GM12891 (cell line): ENCODE measurements at places on chromosomes 5 and 9.

DNA sequence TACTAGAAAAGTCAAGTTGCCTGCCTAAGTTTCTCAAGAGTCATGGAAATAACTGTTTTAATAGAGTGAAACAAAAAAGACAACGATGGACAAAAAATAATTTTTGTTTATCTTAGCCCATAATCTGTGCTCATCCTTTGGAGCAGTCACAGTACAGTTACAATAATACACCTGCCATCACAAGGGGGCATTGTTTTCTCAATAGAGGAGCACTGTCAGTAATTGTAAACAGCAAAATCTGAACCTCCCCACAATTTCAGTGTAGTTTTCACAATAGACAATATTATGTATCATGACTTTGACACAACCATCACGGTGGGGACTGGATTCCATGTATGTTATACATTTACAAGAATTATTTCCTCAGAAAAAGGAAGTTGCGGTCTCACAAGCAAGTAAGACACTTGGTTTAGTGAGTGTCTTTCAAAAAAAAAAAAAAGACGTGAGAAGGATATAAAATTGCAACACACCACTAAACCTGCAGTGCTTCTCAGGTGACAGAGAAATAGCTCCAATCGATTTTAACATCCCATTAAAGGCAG lies 586.3 kb downstream of the PTPRD start:
- DNase-seq, result no peak

GRCh38 chr5:126410623-126411022 lies 12.6 kb upstream of the GRAMD2B start:
- no peak for DNase-seq

DNA sequence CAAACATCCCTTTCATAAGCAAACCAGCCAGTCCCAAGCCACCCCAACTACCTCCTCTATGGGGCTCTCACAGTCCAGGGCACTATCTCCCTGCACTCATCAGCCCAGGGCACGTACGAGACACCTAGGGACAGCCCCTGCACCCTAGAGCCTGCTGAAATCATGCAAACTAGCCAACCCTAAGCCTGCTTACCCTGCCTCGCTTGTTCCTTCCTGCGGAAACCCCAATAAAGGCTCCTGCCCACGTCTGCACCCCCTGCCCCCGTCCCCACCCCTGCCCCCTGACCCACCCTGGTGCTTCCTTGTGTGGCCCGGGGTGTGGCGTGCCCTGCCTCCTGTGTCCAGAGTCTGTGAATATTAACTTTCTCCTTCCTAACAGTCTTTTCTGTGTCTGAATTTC lies 135.9 kb downstream of the GADD45G start:
- no peak for DNase-seq

DNA sequence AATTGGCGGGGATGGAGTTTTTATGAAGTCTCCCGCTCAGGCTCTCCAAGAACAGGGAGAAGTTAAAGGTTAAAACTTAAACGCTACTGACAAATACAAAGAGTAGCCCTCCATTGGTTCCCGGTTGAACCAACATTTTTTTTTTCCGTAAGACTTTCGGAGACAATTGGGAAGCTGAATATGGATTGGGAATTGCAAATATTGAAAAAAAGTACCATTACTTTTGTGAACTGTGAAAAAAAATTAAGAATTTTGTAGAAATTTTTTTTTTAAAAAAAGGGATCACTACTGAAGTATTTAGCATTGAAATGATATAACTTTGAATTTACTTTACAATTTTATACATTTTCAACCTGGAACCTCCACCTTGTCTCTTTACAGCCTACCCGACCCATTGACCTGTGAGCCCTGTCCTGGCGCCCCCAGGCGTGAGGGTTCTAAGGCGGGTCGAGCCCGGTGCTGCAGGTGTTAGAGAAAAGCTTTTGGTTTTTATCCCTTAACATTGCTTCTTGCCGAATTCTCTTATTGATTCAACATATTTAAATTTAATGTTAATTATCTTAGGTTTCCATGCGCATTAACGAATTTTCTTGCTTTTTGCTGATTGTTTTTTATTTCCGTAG lies 448 bp upstream of the ZNF782 start:
- no peak for DNase-seq

GRCh38 chr9:14616188-14616982 lies 76.8 kb downstream of the ZDHHC21 start:
- no peak for DNase-seq

DNA sequence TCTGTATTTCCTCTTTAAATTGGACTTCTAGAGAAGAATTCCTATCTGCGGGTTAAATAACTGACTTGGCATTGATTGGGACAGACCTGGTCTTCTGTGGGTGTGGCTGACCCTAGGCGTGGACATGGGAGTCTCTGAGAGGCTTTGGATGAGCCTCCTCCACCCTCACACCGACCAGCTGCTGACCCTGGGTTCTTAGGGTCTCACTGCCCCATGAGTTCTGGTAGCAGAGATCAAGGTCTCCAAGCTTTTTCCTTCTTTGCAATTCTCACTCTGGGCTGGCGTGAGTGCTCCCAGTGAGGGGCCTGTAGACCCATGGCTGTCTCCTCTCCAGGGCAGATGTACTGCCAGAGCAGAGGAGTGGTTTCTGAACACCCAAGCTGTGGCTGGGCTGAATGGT lies 41.6 kb upstream of the PITX1 start:
- DNase-seq, result no peak

DNA sequence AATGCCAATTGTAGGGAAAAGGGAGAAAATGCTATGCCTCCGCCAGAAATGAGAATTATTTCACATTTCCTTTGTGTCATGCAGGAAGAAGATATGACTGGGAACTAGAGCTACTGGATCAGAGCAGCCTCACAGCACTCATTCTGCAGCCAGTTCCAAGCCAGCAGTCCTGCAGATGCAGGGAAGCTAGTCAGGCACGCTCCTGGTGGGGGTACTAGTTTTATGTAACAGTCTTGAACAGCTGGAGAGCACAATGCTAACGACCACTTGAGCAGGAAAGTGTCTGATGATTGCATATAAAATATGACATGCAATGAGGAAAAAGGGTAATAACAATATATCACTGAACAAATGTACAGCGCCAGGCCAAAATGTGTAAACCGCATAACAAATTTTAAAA lies 21.7 kb downstream of the CDH10 start:
- no peak for DNase-seq

DNA sequence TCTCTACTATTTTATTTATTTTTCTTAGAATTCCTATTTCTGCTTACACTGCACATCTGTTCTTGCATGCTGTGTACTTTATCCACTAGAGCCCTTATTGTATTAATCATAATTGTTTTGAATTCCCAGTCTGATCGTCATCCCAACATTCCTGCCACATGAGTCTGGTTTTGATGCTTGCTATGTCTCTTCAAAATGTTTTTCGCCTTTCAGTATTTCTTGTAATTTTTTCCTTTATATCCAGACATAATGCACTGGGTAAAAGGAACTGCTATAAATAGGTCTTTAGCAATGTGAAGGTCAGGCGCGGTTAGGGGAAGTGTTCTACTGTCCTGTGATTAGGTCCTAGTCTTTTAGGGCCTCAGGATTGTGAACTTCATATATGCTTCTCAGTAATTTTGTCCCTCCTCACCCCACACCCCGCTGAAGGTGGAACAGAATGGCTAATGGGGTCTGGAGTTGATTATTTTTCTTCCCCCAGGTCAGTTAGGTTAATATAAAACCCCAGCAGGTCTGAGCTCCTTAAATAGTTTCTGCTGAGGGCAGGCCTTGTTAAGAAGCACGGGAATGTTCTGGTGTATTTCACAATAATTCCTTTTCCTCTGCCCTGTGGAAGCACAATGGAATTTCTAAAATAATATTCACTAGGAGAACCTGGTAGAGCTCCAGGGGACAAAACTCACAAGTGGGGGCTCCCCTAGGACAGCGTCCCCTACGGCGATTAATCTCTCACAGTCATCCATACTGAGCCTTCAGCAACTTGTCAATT lies 146.6 kb upstream of the TUT7 start:
- DNase-seq, result no peak

GRCh38 chr9:121373011-121373729 lies 3.1 kb upstream of the STOM start:
- DNase-seq, result no peak

DNA sequence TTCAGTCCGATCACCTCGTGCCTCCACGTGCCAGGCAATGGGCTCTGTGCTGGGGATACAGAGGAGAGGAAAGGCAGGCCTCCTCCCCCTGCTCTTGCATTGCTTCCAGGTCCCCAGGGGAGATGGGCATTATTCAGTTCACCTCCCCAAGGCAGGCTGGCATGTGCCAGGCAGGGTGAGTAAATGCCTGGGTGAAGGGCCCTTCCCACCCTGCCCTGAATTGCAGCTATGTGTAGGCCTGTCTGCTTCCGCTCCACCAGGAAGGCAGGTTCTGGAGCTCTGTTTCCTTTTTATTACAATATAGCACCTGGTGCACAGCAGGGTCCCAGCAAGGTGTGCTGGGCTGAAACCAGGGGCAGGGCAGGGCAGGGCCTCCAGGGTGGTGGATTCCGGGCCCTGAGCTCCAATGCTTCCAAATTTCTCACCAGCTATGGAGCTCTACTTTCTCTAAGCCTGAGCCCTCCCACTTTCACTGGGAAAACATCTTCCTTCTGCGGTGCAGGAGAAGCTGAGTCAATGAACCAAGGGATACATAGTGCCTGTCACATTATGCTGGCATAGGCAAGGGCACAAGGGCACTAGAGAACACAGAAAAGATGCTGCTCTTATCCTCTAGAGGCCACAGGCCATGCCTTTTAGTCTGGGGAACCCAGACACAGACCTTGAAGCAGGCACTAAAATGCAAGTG lies 42.0 kb downstream of the SHB start:
- DNase-seq, result no peak

DNA sequence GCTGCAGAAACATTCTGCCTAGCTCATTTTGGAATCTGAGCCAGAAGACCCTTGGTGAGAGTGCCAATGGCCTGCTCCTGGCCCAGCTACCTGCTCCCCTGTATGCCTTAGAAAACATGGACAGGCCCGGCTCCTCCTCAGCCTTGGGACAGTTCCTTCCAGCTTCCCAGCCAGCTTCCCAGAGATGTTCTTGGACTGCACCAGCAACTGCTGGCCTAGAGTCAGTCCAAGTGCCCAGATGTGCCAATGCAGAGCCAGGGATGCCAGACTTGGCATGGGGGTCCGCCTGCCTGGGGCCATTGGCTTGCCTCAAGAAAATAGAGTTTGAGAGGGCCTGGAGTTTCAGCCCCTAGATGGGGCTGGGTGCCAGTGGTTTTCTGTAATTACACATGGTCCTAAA lies 142.2 kb upstream of the TRIM32 start:
- DNase-seq, result no peak

GRCh38 chr9:72361217-72361616 lies 3.8 kb downstream of the ZFAND5 start:
- no peak for DNase-seq

- no peak for DNase-seq
These were observed 452.0 kb upstream of the ZNF608 start for GRCh38 chr5:125198270-125198974.
